ENCODE measurements at places on chromosomes 5 and 9.

- DNase-seq, result no peak
Observed at GRCh38 chr9:4366591-4367330, 66.9 kb upstream of the GLIS3 start.

DNA sequence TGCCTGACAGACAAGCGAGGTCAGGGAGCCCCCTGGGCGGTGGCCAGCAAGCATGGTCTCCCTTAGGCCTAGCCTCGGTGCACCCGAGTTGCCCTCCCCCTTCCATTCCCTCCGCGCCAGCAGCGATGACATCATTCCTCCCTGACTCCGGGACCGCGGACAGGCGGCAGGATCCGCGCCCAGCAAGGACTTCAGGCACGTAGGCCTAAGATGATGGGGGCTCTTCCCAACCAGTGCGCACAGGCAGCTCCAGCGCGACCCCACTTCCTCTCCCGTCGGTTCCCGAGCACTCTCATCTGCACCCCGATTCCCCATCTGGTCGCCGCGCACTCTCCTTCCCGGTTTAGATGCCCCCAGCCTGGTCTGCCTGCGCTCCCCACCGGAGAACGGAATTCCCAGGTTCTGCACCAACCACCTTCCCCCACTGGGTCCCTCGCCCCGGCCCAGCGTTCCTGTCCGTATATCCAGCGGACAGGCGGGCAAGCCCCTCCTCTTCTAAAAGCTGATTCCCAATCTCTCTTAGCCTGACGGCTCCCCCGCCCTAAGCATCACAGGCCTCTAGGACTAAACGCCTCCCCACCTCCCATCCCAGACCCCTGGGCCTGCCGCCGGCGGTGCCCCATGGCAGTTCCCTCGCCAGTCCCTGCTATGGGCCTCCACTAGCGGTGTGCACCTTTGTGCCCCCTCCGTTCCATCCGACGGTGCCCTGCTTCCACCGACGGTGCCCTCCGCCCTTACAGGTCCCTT is 931 bp downstream of the FAM219A start:
- no peak for DNase-seq

DNA sequence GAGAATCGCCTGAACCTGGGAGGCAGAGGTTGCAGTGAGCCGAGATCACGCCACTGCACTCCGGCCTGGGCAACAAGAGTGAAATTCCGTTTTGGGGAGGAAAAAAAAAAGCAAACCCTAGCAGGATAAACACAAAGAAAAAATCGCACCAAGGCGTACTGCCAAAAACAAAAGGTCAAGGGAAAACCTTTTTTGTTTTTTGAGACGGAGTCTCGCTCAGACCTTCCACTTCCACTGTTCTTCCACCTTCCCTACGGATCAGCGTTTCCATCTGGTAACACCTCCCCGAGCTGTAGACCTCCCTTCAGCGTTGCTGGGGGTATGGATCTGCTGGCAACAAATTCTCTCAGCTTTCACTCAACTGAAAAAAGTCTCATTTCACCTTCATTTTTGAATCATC is 20.1 kb upstream of the FCN2 start:
- DNase-seq, result no peak

- no peak for DNase-seq
Observed at GRCh38 chr9:98253565-98253964, 1.9 kb downstream of the TBC1D2 start.

- DNase-seq, result no peak
Observed at GRCh38 chr9:124394596-124394995, 20.6 kb downstream of the PSMB7 start.

GRCh38 chr5:132000677-132001453 is 10.6 kb downstream of the ACSL6 start:
- DNase-seq, result no peak

- DNase-seq, result no peak
Observed at GRCh38 chr5:69528609-69529008, 31.4 kb upstream of the GTF2H2C start.

DNA sequence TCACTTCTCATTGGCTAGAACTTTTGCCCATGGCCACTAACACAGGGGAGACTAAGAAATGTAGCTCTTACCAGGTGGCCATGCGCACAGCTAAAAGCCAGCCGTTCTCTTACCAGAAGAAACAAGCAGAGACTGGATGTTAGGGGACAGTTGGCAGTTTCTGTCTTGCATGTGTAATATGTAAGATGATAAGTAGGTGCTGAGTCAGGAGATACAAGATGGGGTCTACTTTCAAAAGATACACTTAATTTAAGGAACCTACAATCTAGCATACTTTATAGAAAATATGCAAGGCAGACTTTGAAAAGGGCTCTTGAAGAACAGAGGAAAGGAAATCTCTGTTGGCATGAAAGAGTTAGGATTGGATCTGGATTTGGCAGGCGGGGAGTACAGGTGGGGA is 244.5 kb downstream of the ZSWIM6 start:
- DNase-seq, result no peak

GRCh38 chr9:34143116-34143515 is 16.6 kb upstream of the DCAF12 start:
- DNase-seq, result no peak

DNA sequence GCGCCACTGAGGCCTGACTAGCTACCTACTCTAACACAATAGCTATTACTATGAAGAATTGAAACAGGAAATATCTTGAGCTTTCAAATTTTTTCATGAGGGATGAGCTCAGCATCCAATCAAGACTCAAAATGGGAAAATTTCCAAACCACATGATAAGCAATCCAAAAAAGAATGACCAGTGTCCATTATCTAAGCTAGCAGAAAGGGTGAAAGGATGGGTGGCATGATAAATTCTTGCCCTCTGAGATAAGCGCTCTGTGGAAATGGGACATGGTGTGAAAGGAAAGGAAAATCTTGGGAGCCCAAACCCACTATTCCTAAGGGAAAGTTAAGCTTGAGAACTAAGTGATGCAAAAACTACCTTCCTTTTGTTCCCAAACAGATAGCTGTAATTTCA is 170.2 kb upstream of the NREP start:
- no peak for DNase-seq

DNA sequence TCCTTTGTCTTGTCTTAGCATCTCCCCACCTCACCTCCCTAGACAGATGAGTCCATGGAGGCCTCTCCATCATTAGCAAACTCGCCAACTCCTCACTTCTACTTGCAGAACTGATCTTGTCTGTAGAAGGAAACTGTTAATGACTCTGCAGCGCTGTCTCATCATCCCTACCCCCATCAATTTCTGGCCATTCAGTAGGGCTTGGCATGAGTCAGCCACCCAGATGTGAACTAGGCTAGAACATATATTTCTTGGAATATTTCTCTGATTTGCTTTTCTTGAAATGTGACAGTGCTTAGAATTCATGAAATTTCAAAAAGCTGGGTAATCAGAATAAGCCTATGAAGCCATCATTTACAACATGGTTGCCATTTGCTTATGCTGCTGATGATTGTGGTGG is 1125.0 kb upstream of the DMAC1 start:
- DNase-seq, result no peak

- no peak for DNase-seq
Observed at GRCh38 chr5:30142432-30142831, 1051.1 kb upstream of the CDH6 start.

DNA sequence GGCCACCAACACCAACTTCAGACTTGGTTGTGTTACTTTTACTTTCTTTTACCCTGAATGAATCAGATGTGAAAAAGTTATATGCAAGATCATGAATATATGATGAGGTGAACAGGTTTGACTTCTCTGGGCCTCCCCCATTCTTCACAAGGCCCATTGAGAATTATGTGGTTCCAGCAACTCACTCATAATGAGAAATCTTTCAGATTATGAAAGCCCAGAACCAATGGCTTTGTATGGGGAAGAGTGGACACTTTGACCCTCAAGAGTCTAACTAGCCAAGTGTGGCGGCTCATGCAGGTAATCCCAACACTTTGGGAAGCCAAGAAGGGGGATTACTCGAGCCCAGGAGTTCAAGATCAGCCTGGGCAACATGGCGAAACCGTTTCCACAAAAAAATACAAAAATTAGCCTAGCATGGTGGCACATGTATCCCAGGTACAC is 16.1 kb upstream of the LNPEP start:
- no peak for DNase-seq

GRCh38 chr9:88991066-88992034 is at the start of gene S1PR3:
S1PR3 (plus strand) TSS chr9:88991468; CDS start chr9:89001201, 9,733 bp downstream.
- no peak for DNase-seq

- DNase-seq, result no peak
Observed at GRCh38 chr9:68532131-68532530, 8.6 kb downstream of the TMEM252 start.

GRCh38 chr9:16898464-16898863 is 28.0 kb upstream of the BNC2 start:
- DNase-seq, result no peak

DNA sequence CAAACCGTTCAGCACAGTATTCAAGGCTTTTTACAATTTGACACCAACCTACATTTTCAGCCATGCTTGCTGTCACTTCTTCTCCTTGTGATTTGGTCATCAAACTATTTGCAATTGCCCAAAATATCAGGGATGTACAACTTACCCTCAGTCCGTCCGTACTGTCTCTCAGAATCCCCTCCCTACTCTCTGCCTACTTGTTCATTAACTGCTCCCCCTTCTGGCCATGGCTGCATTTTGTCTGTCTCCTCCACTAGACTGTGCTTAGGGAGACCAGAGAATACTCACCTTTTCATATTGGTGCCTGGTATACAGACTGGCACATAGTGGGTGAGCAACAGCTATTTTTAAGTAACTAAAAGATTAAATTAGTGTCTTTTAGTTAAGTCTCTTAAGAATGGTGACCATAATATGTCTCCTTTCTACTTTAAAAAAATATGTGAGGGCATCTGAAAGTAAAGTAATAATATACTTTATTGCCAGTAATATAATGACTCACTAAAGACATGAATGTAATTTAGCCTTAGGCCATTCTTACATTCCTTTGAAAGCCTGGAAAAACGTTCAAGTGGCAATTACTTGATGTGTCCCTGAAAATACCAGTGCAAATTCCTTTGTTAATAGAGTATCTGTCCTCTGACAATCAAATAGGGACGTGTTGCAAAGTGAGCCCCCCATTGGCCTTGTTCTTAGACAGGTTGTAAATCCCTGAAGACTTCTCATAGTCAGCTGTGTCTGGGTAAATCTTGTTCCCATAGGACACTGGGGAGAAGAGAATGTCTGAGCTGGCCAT is 27.8 kb downstream of the PRLR start:
- DNase-seq, result no peak

DNA sequence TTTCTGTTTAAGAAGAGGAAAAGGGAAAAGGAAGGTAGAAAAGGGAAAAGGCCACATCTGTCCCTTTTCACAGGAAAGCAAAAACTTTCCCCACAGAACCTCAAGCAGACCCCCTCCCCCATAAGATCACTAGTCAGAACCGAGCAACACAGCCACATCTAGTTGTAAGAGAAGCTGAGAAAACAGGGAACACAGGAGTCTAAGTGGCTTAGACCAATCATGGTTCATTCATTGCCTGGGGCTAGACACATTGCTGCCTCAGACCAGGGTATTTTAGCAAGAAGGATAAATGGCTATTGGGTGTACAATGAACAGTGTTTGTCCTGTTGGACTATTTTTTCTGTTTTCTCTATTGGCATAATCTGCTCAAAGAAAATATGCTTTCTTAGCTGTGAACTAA is 98.0 kb downstream of the ARL15 start:
- DNase-seq, result no peak

DNA sequence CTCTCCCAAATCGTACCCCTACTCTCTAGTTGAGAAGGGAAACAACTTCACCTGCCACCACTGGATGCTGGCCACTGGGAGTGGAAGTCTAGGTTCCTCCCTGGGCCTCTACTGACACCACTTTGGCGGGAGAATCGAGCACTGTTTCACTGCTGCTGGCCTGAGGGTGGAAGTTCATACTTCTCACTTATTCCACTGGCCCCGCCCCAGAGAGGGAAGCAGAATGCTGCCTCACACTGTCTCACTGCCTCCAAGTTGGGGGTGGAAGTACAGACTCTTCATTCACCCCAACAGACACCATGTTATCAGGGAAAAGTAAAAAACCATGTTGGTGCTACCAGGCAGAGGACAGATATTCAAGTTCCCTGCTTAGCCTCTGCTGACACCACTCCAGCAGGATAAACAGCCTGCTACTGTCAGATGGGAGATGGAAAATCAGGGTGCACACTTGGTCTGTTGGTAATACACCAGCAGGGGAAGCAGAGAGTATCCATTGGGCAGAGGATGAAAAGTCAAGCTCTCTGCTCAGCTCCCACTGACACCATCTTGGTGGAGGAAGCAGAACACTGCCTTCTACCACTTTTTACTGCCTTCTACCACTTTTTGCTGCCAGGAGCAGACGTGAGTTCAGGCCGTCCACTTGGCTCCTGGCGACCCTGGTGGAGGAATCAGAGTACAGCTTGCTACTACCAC is 159.4 kb downstream of the SIL1 start:
- DNase-seq, result no peak

GRCh38 chr5:96053063-96053735 is 91.5 kb upstream of the ELL2 start:
- no peak for DNase-seq

DNA sequence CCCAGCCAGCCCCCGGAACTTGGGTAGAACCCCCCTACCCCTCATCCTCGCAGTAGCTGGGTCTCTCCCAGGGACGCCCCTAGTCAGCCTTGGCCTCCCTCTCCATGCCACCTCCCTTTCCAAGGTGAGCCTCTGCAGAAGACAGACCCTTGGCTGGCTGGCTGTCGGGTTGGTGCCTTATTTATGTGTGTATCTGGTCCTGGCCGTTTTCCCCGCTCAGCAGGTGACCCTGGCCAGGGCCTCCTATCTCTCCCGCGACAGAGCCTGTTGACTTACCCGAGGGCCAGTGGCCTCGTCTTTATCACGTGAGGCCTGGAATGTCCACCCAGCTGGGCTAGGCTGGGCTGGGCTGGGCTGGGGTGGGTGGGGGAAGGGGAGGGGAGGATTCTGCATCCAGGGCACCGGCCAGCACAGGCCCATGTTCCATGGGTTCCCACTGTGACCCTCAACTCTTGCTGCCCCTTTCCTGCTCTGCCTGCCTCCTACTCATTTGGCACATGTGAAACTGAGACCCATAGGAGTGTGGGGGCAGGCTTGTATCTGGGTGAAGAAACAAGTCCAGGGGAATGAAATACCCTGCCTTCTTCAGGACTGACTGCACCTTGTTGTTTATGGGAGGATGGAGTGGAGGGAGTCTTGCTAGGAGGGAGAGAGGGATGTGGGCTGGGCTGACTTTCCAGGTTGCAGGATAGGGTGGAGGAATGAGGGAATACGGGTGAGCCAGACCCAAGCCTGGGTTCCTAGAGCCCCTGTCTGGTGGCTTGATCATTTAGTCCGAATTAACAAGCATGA is 3.1 kb downstream of the CXXC5 start:
- DNase-seq, result no peak

DNA sequence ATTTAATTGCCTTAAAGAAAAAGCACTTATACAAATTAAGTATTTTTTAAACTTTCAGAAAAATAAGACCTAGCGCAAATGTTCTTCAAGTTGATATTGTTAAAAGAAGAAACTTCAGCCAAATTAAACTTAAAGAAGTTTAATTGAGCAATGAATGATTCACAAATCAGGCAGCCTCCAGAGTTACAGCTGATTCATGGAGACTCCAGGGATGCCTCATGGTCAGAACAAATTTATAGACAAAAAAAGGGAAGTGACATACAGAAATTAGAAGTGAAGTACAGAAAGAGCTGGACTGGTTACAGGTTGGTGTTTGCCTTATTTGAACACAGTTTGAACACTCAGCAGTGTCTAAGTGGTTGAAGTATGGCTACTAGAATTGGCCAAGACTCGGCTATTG is 60.3 kb downstream of the CDKN2A start:
- DNase-seq, result no peak
